ENCODE measurements at places on chromosomes 4 and X.

- DNase-seq = no peak
These were observed 25.7 kb upstream of the CSF2RA start for GRCh38 chrX:1242891-1243402.

GRCh38 chr4:134365852-134366251, 164.3 kb upstream of the PABPC4L start:
- DNase-seq = no peak

- DNase-seq = no peak
These were observed 333.9 kb downstream of the INPP4B start for GRCh38 chr4:142512161-142512560.

DNA sequence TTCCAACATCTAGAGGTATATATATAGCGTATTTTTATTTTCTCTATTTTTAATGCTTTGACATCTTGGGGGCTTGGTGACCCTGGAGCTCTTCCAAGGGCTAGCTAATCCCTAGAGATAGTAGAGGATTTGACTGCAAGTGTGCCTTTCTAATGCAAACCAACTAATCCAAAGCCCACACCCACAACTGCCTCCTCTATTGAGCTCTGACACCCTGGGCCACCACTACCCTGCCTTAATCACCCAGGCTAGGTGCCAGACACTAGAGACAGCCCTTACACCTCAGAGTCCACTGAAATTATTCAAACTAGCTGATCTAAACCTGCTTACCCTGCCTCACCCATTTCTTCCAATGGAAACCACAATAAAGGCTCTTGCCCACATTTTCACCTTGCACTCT, 69.6 kb upstream of the ATXN3L start:
- no peak for DNase-seq

DNA sequence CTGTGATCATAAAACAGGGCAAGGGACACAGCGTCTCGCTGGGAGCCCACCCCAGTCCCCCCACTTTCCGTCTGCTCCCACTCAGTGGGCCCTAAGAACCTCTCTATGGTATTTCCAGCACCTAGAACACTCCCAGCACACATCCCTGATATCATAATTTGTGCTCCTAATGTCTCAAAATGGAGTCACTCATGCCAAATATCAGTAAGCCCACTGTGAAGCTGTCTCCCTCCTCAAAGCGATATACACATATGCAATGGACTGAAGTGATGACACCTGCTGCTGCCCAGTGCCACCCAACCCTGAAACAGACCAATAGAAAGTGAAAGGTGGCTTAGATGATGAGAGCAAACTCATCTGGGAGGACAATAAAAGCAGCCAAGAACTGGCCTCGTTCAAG, 17.9 kb downstream of the ENPP6 start:
- DNase-seq = no peak

DNA sequence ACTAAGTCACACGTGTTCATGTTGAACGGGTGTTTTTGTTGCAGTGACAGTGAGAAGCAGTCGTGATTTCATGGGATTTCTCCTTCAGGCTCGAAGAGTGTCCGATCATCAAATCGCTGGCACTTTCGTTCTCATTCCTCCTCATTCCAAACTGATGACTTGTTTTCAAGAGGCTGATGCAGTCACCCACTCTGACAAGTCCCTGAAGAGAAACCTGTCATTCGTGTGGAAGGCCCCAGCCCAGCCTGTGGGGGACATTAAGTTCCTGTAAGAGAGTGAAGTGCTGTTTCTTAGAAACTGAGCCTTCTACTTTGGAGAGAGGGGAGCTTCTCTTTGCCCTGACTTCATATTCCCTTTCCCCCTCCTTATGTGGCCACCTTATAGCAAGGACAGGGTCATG, 8.0 kb downstream of the REELD1 start:
- DNase-seq = no peak

DNA sequence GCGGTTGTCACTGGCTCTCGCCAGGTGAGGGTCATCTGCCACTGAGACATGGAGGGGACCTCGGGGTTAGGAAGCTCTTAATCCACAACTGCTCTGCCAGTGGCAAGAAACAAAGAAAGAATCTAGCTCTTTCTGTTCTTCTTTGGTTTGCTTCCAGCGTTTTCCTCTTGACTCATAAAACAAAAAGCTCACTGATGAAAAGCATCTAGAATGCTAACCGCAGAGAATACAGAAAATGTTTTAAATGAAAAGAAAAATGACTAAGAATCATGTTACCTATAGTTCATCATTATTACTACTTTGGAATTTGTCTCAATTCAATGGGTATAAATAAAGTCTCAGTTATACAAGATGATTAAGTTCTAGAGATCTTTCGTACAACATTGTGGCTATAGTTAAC, 274.8 kb upstream of the TENM3 start:
- DNase-seq = no peak

GRCh38 chr4:788636-789297, 37.2 kb downstream of the CPLX1 start:
- no peak for DNase-seq

DNA sequence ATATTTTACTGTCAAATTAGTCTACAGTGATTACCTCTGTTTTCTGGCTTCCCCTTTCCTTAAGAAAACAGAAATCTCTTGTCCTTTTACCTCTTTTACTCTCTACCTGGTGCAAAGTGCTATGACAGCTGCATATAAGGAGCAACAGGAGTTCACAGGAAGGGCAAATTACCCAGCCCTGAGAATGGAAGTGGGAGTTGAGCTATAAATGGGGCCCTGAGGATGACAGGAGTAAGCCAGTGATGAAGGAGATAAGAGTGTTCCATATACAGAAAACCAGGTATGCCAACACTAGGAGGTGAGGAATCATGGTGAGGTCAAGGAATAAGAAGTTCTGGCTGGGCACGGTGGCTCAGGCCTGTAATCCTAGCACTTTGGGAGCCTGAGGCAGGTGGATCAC, 4.5 kb upstream of the HSD17B13 start:
- no peak for DNase-seq

DNA sequence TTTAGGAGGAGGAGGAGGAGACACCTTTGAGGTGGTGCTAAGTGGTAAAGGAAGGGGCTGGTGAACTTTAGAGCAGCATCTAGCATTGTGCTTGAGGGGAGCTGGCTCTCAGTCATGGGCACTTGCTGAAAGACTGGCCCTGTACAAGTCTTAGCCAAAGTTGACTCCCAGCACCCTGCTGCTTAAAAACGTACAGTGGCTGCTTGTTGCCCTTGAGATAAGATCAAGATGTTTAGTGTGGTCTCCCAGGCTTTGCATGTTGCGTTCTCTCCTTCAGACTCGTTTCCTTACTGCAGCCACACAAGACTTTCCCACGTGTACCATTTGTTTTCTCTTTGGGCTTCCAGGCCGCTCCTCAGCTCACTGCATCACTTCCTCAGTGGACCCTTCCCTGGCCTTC, 1.8 kb downstream of the MED28 start:
- no peak for DNase-seq

GRCh38 chr4:3375688-3376087, 66.1 kb upstream of the HGFAC start:
- no peak for DNase-seq

- DNase-seq = no peak
These were observed 81.5 kb upstream of the TEX13D start for GRCh38 chrX:124250835-124251437.

DNA sequence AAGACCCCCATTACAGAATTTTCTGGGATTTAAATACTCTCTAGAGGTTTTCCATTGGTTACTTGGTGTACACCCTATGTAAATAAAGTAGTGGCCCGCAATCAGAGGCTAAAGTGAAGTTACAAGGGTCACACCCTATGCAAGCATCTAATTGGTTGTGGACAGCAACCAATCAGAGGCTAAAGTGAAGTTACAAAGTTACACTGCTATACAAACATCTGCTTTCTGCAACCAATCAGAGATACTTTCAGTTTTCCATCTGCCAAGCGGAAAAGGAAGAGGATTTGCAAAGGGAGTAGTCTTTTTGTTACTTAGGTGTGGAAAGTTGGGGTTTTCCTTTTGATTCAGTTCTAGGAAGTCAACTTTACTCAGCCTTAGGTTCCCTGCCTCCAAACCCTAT, 2.0 kb upstream of the ATRX start:
- no peak for DNase-seq

GRCh38 chr4:113732967-113733527, 28.5 kb downstream of the CAMK2D start:
- no peak for DNase-seq

GRCh38 chrX:154125391-154126040, 18.5 kb upstream of the OPN1LW start:
- DNase-seq = no peak

GRCh38 chr4:161442921-161443320, 720.9 kb downstream of the FSTL5 start:
- no peak for DNase-seq

DNA sequence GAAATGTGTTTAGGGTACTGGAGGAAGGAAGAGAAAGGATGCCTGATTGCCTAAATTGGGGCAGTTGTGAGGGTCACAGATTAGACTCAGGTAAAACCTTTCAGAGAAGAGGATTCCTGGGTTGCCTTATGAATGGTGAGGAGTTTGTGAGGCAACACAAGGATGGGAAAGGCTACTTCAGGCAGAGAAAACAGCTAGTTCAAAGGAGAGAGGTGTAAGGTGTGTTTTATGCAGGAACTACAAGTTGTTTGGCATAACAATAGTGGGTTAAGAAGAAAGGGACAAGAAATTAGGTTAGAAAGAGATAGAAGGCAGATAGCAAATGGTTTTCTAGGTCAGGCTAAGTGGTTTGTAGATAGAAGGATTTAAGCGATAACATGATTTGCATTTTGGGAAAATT, 75.1 kb upstream of the PGRMC2 start:
- no peak for DNase-seq

- no peak for DNase-seq
These were observed 183.8 kb upstream of the VCX3A start for GRCh38 chrX:6718766-6719165.

DNA sequence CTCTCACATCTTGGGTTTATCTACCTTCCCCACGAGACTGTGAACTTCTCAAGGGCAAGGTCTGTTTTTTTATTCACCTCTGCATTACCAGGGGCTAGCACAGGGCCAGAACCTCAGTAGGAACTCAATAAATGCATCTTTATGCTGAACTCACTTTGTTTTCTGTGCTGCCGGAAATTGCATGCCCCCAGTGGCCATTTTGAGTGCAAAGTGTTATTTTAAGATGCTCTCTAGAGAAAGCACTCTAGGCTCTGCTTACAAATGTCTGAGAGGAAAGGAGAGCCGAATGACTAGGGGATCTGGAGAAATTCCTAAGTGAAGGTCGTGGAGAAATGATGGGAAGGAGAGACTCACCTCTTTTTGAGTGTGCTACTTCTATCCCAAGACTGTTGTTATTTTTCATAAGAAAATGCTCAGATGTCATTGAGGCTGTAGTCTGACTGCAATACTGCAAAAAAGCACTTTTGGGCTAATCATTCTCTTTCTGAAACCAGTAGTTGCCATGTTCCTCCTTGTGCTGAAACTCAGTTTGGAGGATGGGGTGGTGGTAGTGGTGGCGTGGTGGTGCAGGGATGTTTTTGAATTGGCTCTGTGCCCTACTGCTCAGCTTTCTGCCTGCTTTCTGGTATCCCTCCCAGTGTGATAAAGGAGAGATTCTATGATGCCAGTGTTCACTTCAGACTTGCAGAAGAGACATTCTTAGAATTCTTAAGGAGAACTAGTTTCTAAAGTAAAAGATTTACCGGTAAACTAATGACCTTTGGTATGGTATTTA, 41.3 kb downstream of the DOCK11 start:
- no peak for DNase-seq

- DNase-seq = no peak
These were observed 220.8 kb downstream of the SPANXN3 start for GRCh38 chrX:143296521-143296920.

DNA sequence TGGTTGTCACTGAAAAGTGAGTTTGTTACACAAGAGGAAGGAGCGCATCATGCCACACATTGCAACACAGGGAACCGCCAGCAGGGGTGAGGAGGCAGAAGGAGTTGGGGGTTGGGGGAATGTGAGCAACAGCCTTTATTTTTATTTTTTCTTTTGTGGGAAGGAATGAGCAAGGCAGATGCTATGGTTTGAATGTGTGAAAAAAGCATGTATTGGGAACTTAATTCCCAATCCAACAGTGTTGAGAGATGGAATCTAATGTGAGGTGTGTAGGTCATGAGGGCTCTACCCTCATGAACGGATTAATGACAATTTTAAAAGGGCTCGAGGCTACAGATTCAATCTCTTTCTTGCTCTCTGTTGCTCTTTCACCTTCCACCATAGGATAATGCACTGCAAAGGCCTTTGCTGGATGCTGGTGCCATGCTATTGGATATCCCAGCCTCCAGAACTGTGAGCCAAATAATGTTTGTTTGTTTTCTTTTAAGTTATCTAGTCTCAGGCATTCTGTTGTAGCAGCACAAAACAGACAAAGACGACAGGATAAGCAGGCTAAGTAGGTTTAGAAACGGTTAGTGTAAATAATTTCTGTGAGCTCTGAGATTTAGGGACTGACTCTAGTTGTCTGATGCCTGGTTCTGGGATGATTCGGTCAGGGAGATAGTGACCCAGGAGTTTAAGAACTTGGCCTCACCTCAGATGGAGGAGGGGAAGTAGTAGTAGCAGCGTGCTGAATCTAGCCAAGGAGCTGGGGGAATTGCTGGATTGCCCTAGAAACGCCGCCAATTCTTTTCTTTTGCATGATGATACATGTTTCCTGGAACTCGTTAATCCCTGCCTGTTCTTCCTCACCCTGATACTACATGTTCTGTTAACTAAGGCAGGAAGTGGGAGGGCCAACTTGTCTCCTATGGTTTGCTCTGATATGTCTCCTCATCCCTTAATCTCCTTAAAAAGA, 156.6 kb upstream of the CTSO start:
- DNase-seq = no peak

DNA sequence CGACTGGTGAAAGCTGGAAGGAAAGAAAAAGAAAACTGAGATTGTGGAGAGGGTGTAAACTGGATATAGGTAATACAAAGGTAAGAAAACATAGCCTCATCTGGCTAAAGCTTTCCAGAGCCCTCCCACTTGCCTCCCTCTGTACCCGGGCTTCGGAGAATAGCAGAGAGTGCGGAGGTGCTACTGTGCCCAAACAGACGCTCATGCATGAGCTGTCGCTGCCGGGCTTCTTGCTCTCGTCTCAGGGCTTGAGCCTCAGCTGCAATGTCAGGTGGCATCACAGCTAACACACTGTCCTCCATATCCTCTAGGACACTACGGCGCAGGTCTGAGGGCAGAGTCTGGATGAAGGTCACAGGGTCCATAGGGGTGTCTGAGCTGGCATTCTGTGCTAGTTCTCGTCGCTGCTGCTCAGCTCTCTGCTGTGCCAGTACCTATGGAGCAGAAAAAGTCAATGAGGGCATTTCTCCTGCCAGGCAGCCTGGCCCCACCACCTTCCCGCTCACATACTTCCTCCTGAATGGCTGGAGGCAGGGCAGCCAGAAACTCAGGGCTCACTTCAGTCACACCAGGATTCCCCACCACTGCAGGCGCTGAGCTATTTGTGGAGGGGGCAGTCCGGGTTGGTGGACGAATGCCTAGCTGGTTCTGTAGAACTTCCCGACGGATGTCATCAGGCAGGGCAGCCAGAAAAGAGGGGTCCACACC, 116.7 kb upstream of the HSD17B10 start:
- DNase-seq = no peak

All from cerebellar nuclear complex (tissue), 1 donor.